ENCODE measurements at places on chromosomes 5 and 9.
A peak's percentile ranks its signal among the peaks of the same experiment; 100 is the strongest.

- DNase-seq = no peak
Measured at GRCh38 chr9:16753256-16753655, 117.2 kb downstream of the BNC2 start.

- peak; percentile 21 for DNase-seq
Measured at GRCh38 chr9:86046930-86047341, 52.4 kb downstream of the GOLM1 start.

GRCh38 chr9:93290495-93291434 lies 106.8 kb downstream of the WNK2 start:
- DNase-seq = no peak

- DNase-seq = peak; percentile 81
Measured at GRCh38 chr5:142145106-142145900, 36.7 kb downstream of the NDFIP1 start.

- peak; percentile 16 for DNase-seq
Measured at GRCh38 chr5:76084496-76085242, 1.5 kb downstream of the SV2C start.

GRCh38 chr5:159792180-159792579 lies 124.1 kb upstream of the ADRA1B start:
- DNase-seq = no peak

DNA sequence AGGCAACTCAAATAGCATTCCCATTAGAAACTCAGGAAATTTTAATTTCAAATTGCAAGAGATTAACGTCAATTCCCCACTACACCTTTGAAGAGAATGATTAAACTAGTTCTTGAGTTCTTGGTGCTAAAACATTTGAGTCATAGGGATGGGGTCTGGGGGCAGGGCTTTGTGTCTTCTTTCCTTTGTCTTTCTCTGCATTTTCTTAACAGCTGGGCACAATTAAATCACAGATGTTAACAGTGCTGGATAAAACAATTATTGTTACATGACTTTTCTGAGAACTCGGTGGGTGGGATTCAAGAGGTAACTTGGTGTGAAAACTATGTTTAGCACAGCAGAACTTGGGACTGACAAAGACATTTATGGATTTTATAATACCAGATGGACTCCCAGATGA lies 351.9 kb upstream of the TNC start:
- no peak for DNase-seq

DNA sequence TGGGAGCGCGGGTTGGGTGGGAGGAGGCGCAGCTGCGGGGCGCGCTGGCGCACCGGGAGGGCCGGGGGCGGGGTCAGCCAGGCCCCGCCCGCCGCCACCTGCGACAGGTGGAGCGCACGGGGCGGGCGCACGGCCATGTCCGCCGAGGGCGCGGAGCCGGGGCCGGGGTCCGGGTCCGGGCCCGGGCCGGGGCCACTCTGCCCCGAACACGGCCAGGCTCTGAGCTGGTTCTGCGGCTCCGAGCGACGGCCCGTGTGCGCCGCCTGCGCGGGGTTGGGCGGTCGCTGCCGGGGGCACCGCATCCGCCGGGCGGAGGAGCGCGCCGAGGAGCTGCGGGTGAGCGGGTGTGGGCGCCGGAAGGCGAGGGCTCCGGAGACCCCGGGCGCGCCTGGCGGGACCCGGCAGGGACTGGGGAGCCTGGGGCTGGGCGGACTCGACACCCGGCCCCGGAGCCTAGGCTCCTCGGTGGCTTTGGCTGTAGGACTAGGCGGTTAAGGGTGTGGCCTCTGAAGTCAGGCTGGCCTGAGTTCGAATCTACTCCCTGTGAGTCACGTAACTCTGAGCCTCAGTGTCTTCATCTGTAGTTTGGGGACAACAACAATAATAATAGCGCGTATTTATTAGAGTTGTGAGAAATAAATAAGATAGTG lies at the start of gene BSPRY:
BSPRY (plus strand) TSS at position 97 of the 650 bp plus-strand sequence; CDS start at position 136, 39 bp downstream.
- DNase-seq = peak; percentile 14

GRCh38 chr5:173554989-173555705 lies 61.3 kb downstream of the BOD1 start:
- peak; percentile 14 for DNase-seq

DNA sequence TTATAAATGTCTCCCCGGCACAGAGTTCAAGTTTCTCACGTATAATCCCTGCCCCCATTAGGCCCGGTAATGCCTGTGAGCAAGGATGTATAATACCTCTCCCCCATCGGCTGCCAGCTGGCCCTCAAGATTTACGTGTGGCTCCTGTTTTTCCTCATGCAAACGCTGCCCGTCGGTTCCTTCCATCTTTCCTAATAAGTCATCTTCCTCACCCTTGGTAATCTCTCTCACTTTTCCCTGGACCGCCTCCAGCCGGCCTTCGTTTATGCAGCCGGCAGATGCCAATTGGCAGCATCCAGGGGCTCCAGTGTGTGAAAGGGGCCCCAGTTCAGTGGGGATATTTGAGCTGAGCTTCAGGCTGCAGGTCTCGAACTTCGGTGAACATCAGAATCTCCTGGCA lies 86.5 kb upstream of the NEURL1B start:
- DNase-seq = no peak

GRCh38 chr5:114176356-114176755 lies 185.5 kb upstream of the KCNN2 start:
- DNase-seq = peak; percentile 48

DNA sequence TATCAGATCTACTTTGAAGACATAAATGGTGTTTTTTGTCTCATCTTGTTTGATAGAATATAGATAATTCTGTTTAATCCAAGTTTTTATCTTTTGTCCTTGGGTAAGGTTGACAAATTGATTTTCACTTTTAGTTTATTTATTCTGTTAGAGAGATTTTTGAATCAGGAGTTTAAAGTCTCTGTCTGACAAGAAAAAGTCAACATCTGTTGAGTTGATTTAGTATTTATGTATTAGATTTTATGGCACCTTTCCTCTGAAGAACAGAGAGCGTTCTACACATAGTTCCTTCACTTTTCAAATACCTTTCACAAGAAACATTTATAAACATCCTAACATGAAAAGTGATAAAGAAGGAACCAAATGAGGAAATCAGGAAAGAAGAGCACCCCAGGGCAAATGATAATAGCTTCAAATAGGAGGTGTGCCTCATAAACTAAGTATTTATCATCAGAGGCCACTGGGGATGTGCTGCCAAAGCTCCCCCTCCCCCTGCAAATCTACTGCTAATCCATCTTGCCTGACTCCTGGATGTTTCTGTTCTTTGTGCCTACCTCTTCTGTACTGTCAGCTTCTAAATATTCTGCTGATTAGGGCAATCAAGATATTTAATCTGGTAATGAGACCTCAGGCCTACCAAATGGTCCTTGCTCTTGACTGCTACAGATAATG lies 457.7 kb upstream of the CHD1 start:
- DNase-seq = no peak

- peak; percentile 0 for DNase-seq
Measured at GRCh38 chr9:137313956-137314560, 12.0 kb upstream of the NRARP start.

DNA sequence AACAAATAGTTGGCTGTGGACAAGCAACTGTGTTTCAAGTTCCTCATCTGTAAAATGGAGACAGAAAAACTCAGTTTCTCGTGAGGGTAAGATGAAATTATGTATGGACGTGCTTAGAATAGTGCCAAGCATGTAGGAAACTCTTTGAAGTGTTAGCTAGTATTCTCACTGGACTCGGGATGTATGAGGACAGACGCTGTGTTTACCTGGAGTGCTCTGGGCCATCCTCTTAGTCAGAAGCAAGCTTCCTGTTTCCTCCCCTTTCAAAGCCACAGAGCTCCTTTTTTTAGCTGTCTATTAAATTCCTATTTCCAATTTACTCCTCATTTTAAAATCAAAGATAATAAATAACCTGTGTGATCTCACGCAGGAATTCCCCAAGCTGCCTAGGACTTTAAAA lies 23.8 kb upstream of the IQGAP2 start:
- no peak for DNase-seq

GRCh38 chr5:158388021-158388420 lies 529.1 kb upstream of the CLINT1 start:
- no peak for DNase-seq

DNA sequence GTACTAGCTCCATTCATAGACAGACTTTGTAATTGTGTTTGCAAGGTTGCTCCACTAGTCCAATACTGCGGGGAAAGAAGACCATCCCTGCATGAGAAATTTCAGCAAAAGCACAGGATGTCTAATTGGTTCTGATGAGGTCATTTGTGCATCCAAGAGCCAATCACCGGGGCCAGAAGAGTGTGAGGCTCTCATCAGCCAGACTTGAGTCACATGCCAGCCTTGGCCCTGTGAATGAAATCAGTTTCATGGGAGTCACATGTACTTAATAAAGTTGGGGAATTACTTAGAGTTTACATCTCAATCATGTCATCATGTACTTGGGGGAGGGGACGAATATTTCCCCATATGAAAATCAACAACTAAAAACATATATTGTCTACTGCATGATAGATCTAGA lies 1236.0 kb downstream of the MAT2B start:
- DNase-seq = no peak

- DNase-seq = no peak
Measured at GRCh38 chr9:105290418-105290817, 46.0 kb downstream of the SLC44A1 start.

GRCh38 chr5:102715082-102715807 lies 39.9 kb upstream of the PAM start:
- DNase-seq = peak; percentile 19

DNA sequence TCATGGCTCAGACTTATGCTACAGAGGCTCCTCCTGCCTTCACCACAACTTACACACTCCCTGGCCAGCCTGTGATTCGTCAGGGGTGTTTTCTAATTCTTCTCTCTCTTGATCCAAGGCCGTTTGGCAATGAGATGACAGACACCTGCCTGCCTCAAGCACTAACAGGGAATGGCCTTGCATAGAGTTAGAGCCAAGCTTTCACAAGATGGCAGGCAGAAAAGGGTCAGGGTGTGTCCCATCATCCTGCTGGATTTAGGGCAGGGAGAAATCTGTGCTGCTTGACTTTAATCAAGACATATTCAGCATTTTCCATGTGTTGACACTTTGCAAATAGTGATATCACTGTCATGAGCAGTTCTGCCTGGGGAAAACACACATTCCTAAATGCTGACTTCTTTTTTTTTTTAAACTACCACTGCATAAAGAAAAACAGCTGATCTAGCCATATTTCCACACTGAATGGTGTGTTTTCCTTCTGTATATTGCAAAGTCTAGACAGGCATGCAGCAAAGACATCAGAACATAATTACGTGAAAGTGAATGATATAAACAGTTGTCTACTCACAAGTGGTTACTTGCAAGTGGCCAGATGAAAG lies 95.0 kb upstream of the SLC25A48 start:
- peak; percentile 27 for DNase-seq

DNA sequence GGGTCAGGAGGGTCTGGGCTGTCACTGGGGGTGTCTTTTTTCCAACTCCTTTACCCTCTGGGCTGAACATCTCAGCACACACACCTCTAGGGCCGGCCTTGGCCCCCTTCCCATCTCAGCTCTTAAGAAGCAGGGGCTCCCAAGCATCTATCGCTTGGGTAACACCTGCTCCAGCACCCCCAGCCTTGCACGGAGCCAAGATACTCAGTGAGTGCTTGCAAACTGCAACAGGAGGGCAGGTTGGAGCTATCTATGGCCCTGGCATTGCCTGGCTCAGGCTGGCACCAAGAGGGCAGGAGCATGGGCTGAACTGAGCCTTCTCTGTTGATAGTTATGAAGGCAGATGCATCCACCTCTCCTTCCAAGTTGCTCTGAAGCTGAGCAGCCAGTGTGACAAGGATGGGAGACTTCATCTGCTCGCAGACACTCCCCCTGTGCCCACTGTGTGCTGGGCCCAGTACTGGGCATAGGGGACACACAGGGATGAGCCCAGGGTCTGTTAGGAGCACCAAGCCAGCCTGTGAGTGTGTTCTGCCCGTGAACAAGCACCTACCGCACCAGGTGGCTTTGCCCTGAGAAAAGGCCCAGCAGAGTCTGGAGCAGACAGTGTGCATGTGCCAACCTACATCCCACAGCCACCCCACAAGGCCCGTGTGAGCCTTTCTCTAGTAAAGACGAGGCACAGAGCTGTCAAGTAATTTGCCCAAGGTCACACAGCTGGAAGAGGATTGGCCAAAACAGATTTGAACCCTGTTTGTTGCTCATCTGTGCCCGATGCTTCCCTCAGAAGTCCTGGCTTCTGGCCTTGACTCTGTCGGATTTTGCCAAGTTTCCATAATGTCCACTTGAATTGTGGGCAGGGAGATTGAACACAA lies 58.2 kb downstream of the PHF2 start:
- DNase-seq = no peak

DNA sequence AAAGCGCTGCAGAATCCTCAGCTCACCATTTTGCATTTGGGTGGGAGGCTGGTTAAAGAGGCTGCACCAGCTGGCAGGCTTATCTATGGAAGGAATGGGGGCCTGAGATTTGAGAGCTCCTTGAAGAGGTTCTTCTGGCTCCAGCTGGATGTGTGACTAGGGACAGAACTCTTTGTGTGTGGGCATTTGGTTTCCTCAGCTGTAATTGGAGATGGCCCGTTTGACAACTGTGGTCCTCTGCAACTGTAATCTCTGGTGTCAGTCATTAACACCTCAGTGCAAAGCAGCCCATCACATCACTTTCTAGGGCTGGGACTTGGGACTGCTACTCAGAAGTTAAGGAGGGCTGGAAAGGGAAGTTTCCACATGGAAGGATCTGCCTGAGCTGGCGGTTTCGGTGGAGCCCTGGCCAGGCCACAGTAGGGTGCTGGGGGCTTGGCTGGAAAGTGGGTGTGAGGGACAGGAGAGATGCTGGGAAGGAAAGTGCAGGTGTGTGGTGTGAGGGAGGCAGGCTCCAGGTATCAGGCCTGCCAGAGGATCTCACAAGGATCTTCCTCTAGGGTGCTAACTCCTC lies 193.8 kb downstream of the GADD45G start:
- no peak for DNase-seq

Measured in astrocyte of the hippocampus (primary cell).